ENCODE measurements at places on chromosomes 6 and 20.

DNA sequence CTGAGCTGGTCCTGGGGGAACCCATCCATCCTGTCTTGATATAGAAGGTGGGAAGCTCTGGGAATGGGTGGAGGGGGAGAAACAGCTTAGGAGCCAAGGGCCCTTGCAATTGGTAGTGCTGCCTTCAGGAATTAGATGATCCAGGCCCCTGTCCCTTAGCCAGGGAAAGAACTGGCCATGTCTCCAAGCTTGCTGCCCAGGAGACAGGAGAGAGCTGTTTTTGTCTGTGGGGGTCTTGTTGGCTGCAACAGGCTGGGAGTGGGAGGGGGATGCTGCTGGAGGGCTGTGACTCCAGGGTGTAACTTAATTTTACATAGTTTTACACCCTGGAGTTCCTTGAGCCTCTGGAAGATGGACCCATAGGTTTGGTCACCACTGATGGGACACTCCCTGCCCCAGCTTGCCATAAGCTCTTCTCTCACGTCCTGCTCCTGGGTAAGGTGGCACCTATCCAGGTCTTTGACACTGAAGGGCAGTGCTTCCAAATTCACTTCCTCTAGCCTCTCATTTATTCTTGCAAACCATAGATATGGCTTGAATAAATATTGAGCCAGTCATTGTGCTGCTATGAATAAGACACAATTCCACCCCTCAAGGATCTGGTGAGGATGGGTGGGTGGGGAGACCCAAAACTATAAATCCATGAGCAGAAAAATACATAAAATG, 16.8 kb downstream of the VEGFA start:
- peak; percentile 45 for DNase-seq

- no peak for DNase-seq
Observed at GRCh38 chr6:167244991-167245390, 46.1 kb upstream of the UNC93A start.

DNA sequence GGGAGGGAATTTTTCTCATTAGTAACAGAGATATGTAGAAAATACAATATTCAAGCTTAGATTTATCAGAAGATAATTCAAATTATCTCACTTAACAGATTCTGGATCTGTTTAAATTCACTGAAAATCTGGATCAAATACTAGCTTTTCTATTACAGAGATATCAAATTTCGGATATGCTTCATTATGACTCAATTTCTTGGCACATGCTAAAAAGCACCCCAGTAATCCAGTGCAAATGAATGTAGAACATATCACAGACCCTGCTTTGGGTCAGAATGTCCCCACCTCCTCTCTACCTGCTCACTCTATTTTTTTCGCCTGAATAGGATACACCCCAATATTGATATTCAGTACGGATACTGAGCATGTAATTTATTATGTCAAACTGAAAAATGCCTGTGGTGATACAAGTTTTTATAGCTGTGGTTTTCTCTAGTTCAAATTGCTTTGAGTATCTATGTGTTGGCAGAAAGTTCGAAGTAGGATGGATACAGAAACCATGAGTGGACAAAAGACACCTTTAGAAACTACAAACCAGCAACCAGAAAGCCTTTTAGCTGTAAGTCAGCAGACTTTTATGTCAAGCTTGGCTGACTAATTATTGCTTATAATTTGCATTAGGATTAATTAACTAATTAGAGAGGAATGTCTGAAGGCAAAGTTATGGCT, 290.0 kb downstream of the TFAP2B start:
- no peak for DNase-seq

- peak; percentile 21 for DNase-seq
Observed at GRCh38 chr20:44714102-44714700, 968 bp upstream of the CCN5 start.
